Bronchial epithelial cell (primary cell): ENCODE measurements at places on chromosomes 3 and 15. TPM values are rescaled to one million over a fixed set of nuclear protein-coding genes. Genes with fewer than 3 reads are reported as not detected.

DNA sequence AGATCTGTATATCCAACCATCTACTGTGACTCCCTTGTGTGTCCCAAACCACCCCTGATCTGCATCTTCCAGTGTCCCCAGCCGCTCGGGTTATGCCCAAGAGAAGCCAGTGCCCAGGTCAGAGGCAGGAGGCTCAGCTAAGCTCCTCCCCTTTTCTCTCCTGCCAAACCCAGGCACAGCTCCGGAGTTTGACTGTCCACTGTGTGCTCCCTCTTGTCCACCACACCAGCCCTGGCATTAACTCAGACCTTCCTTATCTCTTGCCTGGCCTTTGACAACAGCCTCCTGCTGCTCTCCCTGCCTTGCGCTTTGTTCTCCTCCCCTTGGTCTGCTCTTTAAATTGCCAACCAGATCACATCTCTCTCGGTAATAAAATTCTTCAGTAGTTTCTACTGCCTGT is 39.3 kb downstream of the DGKG start:
- no peak for DNase-seq

DNA sequence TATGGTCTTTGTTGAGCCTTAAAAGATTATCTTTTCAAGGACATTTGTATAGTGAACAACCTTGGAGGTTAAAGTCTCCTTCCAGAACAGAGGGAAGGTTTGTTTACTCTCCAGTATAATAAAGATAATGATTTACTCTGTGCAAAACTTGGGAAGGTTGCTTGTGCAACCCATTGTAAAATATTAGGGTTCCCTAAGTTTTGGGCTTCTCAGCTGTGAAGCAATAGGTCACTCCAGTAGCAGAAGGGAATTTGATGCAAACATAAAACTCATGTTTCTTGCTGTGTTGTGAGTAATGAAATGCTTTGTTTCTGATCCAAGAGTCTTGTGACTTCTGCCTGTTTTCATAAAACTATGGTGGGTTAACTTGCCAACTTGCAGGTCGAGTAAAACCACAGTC is 177.5 kb downstream of the SUCNR1 start:
- no peak for DNase-seq

DNA sequence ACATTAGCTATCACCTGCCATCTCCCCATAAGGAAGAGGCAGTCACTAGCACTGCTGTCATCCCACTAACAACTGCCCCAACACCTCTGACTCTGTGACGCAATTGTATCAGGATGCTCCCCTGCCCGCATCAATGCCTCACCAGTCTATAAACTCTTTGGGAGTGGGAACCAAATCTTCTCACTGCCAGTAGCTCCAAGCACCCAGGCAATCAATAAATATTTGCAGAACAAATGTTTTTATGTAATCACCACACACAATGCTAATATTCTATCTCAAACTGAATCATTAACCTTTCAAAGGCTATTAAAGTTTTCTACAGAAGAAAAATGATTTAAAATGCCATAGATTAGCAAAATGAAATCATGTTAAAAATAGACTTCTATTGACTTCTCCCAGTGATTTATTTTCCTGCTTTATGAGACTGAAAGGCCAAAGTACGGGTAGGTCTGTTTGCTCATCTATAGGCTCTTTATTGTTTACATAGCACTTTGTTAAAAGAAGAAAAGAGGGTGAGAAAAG is 131.3 kb downstream of the PLD1 start:
- DNase-seq = no peak

GRCh38 chr15:101118615-101119014 is 133.2 kb downstream of the CHSY1 start:
- no peak for DNase-seq

- DNase-seq = peak; percentile 1
Observed at GRCh38 chr3:75951941-75952340, 166.6 kb upstream of the ZNF717 start.

- no peak for DNase-seq
Observed at GRCh38 chr15:42742149-42742548, 5.2 kb upstream of the CDAN1 start.

GRCh38 chr15:25416693-25417092 is 22.1 kb downstream of the UBE3A start:
- peak; percentile 48 for DNase-seq

DNA sequence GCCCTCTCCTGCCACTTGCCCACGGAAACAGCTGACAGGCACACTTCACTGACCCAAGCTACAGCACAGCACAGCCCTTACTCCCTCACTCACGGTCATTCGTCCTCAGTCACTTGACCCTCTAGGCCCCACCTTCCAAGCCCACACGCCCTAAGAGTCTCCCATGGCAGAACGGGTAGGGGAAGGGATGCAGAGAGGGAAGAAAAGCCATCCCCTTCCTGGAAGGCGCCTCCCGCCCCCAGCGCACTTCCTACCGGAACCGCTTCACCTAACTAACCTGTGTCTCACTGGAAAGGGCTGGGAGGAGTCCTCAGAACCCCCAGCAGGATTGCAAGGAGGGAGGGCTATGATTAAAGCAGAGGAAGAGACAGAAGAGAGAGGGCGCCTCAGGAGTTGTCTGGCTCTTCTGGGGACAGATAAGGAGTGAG is 22.9 kb downstream of the EPHB3 start:
- DNase-seq = no peak

DNA sequence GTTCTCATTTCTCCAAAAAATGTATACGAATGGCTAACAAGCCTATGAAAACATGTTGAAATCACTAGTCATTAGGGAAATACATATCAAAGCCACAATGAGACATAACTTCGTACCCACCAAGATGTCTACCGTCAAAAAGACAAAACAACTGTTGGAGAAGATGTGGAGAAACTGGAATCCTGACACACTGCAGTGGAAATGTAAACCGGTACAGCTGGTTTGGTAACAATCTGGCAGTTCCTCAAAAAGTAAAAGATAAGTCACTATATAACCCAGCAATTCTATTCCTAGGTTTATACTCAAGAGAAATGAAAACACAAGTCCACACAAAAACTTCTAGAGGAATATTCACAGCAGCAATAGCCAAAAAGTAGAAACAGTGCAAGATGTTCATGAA is 7.0 kb downstream of the SCAPER start:
- DNase-seq = peak; percentile 76

GRCh38 chr3:130539005-130539404 is 22.0 kb downstream of the COL6A6 start:
- DNase-seq = peak; percentile 50

DNA sequence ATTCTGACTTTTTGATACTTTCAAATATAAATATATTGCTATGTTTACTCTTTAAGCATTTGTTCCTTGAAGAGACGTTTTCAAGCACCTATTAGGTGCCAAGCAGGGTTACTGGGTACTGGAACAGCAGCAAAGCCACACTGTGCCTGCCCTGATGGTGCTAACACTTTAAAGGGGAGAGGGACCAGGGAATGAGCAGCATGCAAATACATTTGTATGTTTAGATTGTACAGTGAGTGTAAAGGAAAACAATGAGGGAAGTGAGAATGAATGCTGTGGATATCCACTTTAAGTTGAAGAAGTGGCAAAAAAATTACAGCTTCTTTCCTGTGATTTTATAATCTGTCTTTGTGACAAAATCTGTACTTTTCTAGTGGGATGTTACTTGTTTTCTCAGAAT is 400.2 kb upstream of the ATP11B start:
- DNase-seq = no peak

GRCh38 chr15:82186719-82187406 is 75.7 kb downstream of the EFL1 start:
- DNase-seq = no peak

DNA sequence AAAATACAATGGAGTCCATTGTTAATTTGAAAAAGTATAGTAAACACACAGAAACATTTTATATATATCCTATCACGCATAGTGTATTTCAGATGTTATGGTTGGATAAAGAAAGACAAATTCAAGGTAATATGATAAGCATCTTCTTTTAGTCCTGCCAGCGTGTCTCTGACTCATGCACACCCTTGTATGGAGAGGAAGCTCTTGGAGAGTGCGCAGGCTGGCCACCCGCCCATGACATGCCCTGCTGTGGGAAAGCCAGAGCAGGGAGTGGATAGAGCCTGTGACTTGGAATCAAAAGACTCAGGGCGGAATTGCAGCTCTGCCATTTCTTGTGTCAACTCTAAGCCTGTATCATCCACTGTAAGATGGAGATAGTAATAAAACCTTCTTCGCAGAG is 23.0 kb upstream of the COPG1 start:
- DNase-seq = peak; percentile 86

DNA sequence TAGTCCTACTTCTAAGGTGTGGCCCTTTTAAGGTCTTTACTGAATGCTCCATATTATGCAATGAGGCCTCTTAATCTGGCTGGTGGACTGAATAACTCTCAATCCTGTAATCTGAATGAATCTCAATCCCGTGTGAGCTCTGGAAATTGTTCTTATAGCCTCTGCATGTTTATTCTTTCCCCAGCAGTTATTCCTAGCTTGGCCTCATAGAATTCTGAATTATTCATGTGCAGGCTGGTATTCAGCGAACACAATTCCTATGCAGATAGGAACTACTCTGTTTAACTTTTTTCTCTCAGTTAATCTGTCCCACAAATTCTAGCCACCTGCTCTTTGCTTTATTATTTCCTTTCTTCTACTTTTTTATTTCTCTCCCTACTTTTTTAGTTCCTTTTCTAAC is 44.3 kb upstream of the XRN1 start:
- DNase-seq = no peak

- DNase-seq = peak; percentile 84
Observed at GRCh38 chr3:114841515-114841914, 305.6 kb downstream of the ZBTB20 start.

- DNase-seq = no peak
Observed at GRCh38 chr15:73394782-73395181, 26.0 kb upstream of the HCN4 start.

DNA sequence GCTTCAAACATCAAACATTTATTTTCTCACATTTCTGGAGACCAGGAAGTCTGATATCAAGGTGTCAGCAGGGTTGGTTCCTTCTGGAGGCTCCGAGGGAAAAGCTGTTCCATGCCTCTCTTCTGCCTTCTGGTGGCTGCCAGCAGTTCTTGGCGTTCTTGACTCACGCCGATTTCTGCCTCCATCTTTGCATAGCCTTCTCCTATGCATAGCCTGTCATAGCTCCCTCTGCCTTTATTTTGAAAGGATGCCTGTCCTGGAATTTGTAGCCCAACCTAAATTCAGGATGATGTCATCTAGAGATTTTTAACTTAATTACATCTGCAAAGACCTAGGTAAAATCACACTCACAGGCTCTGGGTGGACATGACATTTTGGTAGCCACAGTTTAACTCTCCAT is 70.4 kb downstream of the RGMA start:
- DNase-seq = no peak

GRCh38 chr3:152511904-152512303 is 243.2 kb downstream of the MBNL1 start:
- DNase-seq = no peak

GRCh38 chr3:195155570-195156241 is 115.3 kb downstream of the XXYLT1 start:
- DNase-seq = no peak

DNA sequence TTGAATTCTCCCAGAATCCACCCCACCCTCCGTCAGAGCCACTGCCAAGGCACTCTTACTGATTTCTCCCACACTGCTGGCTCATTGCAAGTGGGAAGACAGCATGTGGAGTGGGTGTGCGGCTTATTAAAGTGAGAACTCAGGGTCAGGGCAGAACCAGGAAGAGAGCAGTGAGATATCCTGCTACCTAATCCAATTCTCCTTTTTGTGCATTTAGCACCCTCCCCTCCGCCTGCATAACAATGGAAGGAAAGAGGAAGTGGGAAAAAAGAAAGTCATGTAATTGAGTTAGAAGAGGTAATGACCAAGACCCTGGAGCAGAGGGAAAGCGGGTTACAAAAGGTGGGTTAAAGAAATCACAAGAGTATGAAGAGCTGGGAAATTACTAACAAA is 27.8 kb upstream of the PIK3CB start:
- DNase-seq = peak; percentile 51

DNA sequence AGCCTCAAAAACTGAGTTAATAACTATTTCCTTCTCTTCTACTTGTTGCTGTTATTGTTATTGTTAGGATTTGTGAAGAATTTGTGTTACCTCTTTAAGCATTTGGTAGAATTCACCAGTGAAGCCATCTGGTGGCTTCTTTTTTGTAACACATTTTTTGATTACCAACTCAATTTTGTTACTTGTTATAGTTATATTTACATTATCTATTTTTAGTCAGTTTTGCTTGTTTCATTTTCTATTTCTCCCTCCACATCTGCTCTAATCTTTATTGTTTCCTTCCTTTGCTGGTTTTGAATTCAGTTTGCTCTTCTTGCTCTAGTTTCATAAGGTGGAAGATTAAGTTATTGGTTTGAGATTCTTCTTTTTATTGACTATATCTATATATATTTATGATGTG is 3.7 kb upstream of the SLC9C1 start:
- no peak for DNase-seq

- DNase-seq = peak; percentile 45
Observed at GRCh38 chr3:63910891-63911290, 1.3 kb downstream of the SCAANT1 start.

DNA sequence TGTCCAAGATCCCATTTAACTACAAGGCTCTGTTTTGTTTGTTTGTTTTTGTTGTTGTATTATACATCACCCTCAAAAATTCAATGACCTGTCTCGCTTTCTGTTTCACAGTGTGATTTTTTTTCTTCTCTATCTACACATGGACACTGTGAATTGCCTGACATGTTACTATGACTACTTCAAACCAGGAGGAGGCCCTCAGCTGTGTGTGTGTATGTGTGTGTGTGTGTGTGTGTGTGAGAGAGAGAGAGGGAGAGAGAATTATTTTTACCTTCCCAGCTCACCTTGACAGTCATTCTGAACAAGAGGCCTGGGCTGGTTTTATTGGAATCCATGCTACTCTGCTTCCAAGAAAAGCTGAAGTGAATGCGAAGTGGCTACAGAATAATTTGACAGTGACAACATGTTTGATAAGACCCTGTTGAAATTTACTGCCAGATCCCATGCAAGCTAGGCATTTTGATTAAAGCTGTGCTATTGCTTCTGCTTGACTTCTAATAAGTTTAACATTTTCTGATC is 841.4 kb downstream of the NSUN3 start:
- no peak for DNase-seq

- DNase-seq = peak; percentile 73
Observed at GRCh38 chr3:181915551-181915950, 203.8 kb downstream of the SOX2 start.

MYL3 gene
- total RNA-seq = not detected in 2 replicates

ADIPOQ gene
- total RNA-seq = not detected in 2 replicates

NCEH1 gene
- total RNA-seq = 3.8 and 5.3 TPM in 2 replicates

LRRN1 gene
- 0.26 TPM in 2 replicates for total RNA-seq

ZBED2 gene
- 6.3 and 8.2 TPM in 2 replicates for total RNA-seq

ARNT2 gene
- 0.13 and 0.26 TPM in 2 replicates for total RNA-seq

MITF gene
- 1.6 and 2.3 TPM in 2 replicates for total RNA-seq

ATP13A5 gene
- 0.13 TPM in 1 of 2 replicates, not detected in the other for total RNA-seq

GRK7 gene
- total RNA-seq = 0.13 TPM in 1 of 2 replicates, not detected in the other

SNURF gene
- 4.7 and 37.9 TPM in 2 replicates for total RNA-seq

MAGI1 gene
- total RNA-seq = 5.0 and 8.4 TPM in 2 replicates

TMEM115 gene
- total RNA-seq = 19.7 and 22.8 TPM in 2 replicates
